Neural crest cell (in vitro differentiated cells): ENCODE measurements at places on chromosomes 12 and 14. TPM values are rescaled to one million over a fixed set of nuclear protein-coding genes. Genes with fewer than 3 reads are reported as not detected.

IL26 gene
- not detected in 2 replicates for total RNA-seq

ANO4 gene
- 0.23 and 0.61 TPM in 2 replicates for total RNA-seq

FZD10 gene
- total RNA-seq: 14.2 and 15.5 TPM in 2 replicates

MAPKAPK5 gene
- 81.6 and 83.1 TPM in 2 replicates for total RNA-seq

DPPA3 gene
- not detected in 2 replicates for total RNA-seq

GUCY2C gene
- total RNA-seq: not detected in 2 replicates

RFX4 gene
- total RNA-seq: 52.1 and 53.8 TPM in 2 replicates

PTGER2 gene
- not detected in 2 replicates for total RNA-seq

GPRC5D gene
- total RNA-seq: not detected in 2 replicates

CCDC184 gene
- 12.6 and 12.8 TPM in 2 replicates for total RNA-seq

RHEBL1 gene
- 1.2 and 2.1 TPM in 2 replicates for total RNA-seq

TMEM253 gene
- total RNA-seq: 1.6 TPM in 2 replicates

IQSEC3 gene
- total RNA-seq: 0.34 and 1.1 TPM in 2 replicates

C12orf43 gene
- total RNA-seq: 25.3 and 25.8 TPM in 2 replicates

EML5 gene
- 1.3 TPM in 2 replicates for total RNA-seq

ADAMTS20 gene
- 1.8 and 2.0 TPM in 2 replicates for total RNA-seq

PEX5 gene
- total RNA-seq: 40.2 and 42.2 TPM in 2 replicates

PRICKLE1 gene
- total RNA-seq: 9.3 and 9.4 TPM in 2 replicates

INSM2 gene
- 0.09 TPM in 1 of 2 replicates, not detected in the other for total RNA-seq

FIGNL2 gene
- total RNA-seq: 38.0 and 39.7 TPM in 2 replicates

INHBC gene
- 0.14 TPM in 1 of 2 replicates, not detected in the other for total RNA-seq

EP400 gene
- total RNA-seq: 73.4 and 75.6 TPM in 2 replicates

RFLNA gene
- total RNA-seq: 2.1 and 2.8 TPM in 2 replicates

LDHB gene
- total RNA-seq: 1,356 and 1,383 TPM in 2 replicates

LAG3 gene
- 4.7 and 4.9 TPM in 2 replicates for total RNA-seq

TMTC1 gene
- total RNA-seq: 13.1 and 13.2 TPM in 2 replicates

DDX54 gene
- total RNA-seq: 68.5 and 69.7 TPM in 2 replicates

MMAB gene
- 84.9 and 95.6 TPM in 2 replicates for total RNA-seq
